ENCODE measurements at places on chromosomes 12 and 14.
A peak's percentile ranks its signal among the peaks of the same experiment; 100 is the strongest.

- no peak for DNase-seq
Measured at GRCh38 chr14:104289507-104289906, 151.1 kb downstream of the KIF26A start.

DNA sequence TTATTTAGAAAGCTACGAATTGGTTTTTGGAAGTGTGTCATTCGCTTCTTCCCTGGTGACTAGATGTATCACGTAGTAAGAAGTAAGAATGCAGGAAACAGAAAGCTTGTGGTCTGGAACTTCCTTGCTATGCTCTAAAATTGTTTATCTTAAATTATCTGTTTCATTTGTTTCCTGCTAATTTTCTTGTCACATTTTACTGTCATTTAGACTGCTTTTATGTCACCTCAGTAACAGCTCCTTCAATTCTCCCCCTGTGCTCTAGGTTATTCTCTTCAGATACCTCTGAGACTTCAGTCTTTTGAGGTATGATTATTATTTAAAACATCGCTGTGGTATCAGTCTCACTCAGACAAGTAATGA is 699 bp upstream of the CD69 start:
- no peak for DNase-seq

GRCh38 chr12:897386-897785 is 52.1 kb downstream of the RAD52 start:
- no peak for DNase-seq

DNA sequence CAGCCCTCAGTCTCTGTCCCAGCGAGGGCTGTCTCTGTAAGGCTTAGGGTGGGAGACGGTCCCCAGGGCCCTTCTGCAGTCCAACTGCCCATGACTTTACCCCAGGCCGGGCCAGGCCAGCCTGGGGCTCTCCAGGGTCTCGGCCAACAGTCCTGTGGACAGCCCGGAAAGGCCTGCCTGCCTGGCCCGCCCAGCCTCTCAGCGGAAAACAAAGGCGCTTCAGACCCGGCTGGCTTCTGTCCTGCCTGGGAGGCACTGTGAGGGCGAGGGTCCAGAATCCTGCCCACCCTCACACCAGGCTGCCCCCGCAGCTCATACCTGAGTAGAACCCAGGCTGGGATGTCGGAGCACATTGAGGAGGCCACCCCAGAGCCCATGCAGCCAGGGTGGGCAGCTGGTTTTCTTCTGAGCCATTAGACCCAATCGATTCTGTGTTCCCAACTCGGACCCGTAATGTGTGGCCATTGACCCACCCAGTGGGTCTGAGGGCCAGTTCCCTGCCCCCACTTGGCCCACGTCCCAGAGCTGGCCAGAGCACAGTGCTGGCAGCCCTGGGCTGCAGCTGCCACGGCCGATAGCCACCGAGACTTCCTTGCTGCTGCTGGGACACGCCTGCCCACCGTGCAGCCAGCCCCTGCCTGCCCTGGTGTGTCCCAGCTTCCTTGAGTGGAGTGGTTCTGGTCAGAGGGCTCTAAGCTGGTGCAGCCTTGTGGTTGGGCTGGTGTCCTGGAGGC is 1.6 kb downstream of the CRIP2 start:
- no peak for DNase-seq

GRCh38 chr14:69491193-69491592 is 6.7 kb downstream of the PLEKHD1 start:
- no peak for DNase-seq

DNA sequence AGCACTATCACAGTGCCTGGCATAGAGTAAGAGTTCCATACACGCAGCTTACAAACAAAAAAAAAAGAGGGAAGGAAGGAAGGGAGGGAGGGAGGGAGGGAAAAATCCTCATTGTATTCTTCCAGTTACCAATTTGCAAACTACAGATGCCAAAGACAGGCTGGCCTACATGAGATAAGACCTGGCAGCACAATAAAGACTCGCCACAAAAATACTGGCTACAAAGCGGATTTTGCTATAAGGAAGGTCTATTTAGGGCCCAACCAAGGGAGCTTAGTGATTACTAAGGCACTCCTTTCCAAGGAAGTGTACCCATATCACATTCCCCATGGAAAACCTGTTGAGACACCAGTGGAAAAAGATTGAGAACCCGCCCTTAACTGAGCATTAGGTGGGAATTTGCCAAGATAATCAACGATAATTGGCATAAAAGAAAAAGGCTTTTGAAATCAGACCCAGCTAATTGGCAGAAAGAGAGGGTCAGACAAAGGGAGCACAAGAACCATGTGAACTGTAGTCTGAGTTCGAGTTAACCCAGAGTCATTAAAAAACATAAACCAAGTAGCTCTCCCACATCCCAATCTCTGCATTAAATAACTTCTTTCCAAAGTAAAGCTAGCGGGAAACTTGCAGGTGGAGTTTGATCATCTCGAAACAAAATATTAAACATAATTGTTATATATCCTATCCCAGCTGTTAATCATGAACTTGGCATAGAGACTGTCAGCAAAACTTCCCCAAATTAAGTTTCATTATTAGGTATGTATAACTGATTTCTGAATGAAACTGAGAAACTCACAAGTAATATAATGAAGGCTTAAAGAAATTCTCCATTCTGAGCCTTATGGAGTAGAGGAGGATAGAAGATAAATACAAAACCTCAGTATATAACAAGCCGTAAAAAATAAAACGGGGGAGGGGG is 50.1 kb downstream of the PHLDA1 start:
- no peak for DNase-seq

- no peak for DNase-seq
Measured at GRCh38 chr14:95420060-95420459, 96.4 kb downstream of the SYNE3 start.

- DNase-seq: no peak
Measured at GRCh38 chr14:68853749-68854148, 60.9 kb upstream of the ZFP36L1 start.

GRCh38 chr12:102498471-102498870 is 18.1 kb upstream of the IGF1 start:
- DNase-seq: no peak

DNA sequence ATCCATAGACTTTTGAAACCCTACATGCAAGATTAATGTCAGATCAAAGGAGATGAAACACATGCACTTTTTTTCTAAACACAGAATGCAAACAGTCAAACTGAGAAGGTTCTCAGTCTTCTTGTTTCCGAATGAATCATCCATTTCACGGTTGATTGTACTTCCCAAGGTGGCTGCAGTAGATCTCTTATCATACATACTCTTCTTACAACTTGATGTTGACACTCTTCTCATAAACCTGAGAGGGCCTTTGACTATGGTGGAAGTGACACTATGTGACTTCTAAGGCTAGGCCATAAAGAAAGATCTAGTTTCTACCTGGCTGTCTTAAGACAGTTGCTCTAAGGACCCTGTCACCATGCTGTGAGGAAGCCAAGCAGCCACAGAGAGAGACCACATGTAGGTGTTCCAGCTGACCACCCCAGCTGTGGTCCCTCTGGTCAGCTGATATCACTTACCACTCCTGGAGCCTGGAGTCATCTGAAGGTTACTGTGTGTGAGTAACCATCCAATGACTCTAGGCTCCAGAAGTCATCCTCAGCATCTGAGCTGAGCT is 67.2 kb upstream of the HMGA2 start:
- no peak for DNase-seq

- no peak for DNase-seq
Measured at GRCh38 chr12:38370311-38370710, 53.7 kb downstream of the ALG10B start.

- DNase-seq: peak; percentile 83
Measured at GRCh38 chr14:50396631-50397389, at the start of gene CDKL1. CDKL1 (minus strand) TSS chr14:50396881; CDS start chr14:50395868, 1,013 bp downstream.

GRCh38 chr12:121980191-121980891 is 41.3 kb upstream of the BCL7A start:
- DNase-seq: no peak

GRCh38 chr12:2813214-2814185 is 1.0 kb downstream of the ITFG2 start:
- no peak for DNase-seq

GRCh38 chr14:102588821-102589220 is 3.6 kb upstream of the RCOR1 start:
- no peak for DNase-seq

- no peak for DNase-seq
Measured at GRCh38 chr12:578748-579419, 84.4 kb downstream of the NINJ2 start.

- DNase-seq: no peak
Measured at GRCh38 chr12:7732993-7733392, 14.2 kb downstream of the CLEC4C start.

GRCh38 chr12:76445462-76445861 is 97.2 kb upstream of the BBS10 start:
- DNase-seq: no peak

GRCh38 chr14:60515511-60516289 is 6.8 kb downstream of the SIX6 start:
- no peak for DNase-seq

DNA sequence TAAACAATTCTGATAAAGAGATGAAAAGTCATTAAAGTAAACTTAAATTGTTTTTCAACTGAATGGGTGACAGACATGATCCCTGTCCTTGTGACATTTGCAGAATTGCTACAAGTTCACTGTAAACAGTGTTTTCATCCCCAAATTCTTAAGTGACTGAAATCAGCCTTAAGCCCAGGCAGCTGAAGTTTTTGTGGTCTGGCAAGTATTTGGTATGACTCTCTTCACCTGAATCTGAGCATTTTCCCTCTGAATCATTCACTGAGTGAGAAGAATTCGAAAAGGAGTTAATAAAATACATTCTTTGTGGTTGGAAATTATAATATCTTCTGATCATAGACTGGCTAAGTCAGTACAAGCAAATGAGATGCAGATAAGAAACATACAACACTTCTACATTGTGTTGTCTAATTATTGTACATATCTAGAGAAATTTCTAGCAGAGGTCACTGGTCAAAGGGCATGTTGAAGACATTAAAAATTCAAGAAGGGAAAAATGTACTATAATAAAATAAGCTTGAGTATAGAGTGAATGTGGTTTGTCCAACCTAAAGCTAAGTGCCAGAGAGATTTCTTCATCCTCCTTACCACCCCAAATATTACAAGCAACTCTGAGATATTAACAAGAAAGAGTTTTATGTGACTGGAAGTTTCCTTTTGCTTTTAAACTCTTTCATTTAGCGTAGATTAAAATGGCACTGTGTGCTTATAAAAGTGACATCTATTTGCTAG is 177.8 kb upstream of the DIO2 start:
- no peak for DNase-seq

DNA sequence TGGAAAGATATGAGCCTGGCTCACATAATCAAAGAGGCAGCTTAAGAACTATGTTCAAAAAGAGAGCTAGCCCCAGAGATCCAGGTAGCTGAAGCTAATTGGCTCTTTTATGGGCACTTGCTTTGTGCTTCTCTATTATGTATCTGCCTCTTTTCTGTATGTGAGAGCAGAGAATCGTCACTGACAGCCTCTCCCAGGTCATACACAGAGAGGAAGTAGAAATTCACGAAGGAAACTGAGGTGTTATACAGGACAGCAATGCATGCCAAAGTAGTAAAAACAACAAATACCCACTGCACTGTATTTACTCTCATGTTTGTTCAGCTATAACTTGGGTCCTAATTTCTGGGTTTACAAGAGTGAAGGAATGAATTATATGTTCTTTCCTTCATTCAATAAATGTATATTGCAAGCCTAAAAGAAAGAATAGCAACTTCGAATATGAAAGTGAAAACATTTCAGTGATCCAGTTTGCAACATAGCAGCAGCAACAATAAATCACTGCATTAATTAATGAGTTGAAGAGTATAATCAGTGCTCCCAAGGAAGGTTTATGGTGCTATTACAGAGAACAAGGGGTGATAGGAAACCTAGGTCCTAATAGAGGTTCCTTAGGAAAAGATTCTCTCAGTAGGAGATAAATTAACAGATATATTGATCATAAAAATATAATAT is 47.1 kb upstream of the ATXN7L3B start:
- no peak for DNase-seq

DNA sequence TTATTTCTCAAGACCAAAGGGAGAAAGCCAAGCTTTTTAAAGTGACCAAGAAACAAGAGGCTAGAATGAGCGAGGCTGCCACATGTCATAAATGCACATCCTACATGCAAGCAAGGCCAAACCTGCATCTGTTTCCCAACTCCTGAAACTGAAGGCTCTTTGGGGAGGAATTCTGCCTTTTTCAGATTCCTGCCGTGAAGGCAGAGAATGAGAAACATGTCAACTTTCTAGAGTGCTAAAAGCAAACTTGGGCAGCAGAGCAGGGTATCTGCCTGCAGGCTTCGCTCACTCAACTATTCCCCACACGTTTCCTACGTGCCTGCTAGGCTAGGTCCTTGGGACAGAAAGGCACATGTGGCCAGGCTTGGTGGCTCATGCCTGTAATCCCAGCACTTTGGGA is 15.2 kb downstream of the DPF3 start:
- no peak for DNase-seq

DNA sequence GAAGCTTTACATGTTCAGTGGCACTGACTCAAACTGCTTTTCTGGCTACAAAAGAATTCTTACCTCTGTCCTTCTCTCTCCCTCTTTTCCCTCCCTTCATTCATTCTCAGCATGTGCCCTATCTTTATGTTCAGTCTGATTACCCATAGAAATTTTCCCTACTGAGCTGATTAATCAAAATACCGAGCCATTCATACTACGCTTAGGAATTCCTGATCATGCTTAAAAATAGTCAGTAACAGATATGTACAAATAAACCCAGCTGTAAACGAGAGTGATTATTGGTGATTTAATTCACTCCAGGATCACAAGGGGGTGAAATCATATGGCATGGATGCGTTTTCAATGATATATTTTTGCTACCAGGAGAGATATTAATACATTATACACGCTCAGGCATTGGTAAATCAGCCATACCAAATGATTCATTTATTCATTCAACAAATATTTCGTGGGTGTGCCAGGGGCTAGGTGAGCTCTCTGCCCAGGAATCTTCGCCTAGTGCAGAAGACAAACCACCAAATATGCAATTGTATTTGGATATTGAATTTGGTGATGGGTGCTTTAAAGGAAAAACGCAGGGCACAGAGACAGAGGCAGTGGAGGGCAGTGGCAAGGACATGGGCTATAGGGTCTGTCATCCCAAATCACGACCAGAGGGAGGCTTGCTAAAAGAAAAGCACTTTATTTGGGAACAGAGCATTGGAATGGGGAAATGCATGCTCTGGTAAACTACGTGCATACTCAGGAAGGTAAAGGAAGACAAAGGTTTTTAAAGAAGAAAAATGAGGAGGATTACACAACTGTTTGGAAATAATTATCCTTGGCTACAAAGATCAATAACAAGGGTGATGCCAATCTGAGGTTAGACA is 13.9 kb upstream of the VRK1 start:
- no peak for DNase-seq

DNA sequence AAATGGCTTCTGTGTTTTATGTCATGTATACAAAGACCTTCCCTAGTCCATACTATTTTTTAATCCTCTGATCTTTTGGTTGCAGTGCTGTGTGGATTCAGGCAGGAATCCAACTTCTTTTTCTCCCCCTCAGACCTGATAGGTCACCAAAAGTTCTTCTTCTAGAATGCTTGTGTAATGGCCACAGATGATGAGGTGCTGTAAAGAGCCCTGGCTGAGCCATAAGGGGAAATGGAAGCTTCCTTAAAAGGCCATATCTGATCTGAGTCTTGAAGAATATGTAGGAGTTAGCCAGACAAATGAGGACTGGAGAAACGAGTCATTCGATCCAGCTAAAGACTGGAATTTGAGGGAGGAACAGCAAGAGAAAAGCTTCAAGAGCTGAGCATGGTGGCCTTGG is 353.9 kb downstream of the PCNX1 start:
- DNase-seq: no peak
